NCI-H460 (cell line): ENCODE measurements at places on chromosomes 13 and 19. TPM values are rescaled to one million over a fixed set of nuclear protein-coding genes. Genes with fewer than 3 reads are reported as not detected.

SLC25A41 gene
- total RNA-seq: not detected in 2 replicates

CABP5 gene
- total RNA-seq: not detected in 2 replicates

PCSK4 gene
- 0.79 and 2.7 TPM in 2 replicates for total RNA-seq

HNRNPA1L2 gene
- total RNA-seq: 2.9 and 4.5 TPM in 2 replicates

ZNF132 gene
- 2.1 and 2.4 TPM in 2 replicates for total RNA-seq

CDK8 gene
- 25.2 and 25.6 TPM in 2 replicates for total RNA-seq

PLA2G4C gene
- total RNA-seq: 0.42 and 0.61 TPM in 2 replicates

ZNF441 gene
- total RNA-seq: not detected in 2 replicates

CCDC9 gene
- total RNA-seq: 6.0 and 6.1 TPM in 2 replicates

PTH2 gene
- total RNA-seq: not detected in 2 replicates

FTL gene
- total RNA-seq: 10,502 and 11,625 TPM in 2 replicates

ITGBL1 gene
- total RNA-seq: 28.1 and 29.5 TPM in 2 replicates

ZNF414 gene
- total RNA-seq: 1.1 and 3.8 TPM in 2 replicates

GRCh38 chr19:8126511-8126910 lies 22.9 kb downstream of the FBN3 start:
- DNase-seq: no peak

GRCh38 chr13:68551701-68552522 lies 1321.8 kb upstream of the PCDH9 start:
- DNase-seq: no peak

- no peak for DNase-seq
Measured at GRCh38 chr19:36401475-36401874, 17.0 kb downstream of the ZFP82 start.

- DNase-seq: no peak
Measured at GRCh38 chr19:45475537-45476291, 7.9 kb downstream of the FOSB start.

- DNase-seq: no peak
Measured at GRCh38 chr19:13920940-13921747, 15.1 kb downstream of the CC2D1A start.

- no peak for DNase-seq
Measured at GRCh38 chr13:48184260-48184659, 48.7 kb upstream of the ITM2B start.

DNA sequence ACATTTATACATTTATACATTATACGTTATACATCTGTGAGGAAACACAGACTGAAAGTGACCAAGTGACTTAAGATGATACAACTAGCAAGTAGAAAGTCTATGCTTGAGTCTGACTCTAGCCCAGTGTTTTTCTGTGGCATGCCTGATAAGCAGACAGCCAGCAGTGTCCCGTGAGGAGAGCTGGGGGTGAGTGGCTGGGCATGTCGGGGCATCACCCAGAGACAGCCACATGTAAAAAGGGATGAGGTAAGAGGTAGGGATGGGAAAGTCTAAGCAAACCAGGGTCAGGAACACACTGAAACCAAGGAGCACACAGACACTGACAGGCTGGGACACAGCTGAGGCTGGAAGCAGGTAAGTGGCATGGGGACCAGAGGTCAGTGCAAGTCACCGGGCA lies 333.2 kb downstream of the FOXO1 start:
- DNase-seq: no peak

DNA sequence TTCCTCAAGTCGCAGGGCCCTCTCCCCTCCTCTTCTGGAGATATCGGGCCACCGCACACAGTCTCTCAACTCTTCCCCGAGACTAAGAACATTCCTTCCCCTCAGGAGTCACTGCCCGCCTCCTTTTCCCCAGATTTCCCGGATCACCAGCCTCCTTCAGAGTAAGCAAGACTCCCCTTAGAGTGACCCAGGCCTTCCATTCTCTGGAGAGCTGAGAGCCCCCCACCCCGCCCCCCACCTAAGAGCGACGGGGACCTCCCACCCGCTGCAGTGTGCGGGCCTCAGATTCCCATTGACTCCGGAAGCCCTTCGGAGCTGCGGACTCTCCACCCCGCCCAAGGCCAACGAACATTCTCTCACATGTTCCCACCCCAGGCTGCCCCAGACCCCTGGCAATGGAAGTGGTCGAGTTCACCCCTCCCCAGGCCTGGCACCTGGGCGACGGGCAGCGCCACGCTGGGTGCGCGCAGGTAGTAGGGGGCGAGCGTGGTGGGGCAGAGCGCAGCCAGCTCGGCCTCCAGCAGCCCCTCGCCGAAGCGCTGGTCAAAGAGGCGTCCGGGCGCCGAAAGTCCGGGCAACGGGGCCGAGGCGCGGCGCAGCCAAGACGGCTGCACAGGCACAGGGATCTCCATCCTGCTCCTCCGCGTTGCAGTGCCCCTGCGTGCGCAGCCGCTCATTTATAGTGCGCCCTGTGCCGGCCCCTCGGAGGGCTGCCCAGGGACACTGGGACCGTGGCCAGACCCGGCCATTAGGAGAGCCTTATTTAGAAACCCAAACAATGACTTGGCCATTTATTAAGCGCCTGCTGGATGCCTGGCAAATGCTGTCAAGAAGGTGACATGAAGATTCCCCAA lies at the start of gene HSPB6:
Gene HSPB6 (minus strand): TSS at position 653 of the 854 bp plus-strand sequence. CDS start 21 bp downstream, at position 632.
- DNase-seq: no peak

DNA sequence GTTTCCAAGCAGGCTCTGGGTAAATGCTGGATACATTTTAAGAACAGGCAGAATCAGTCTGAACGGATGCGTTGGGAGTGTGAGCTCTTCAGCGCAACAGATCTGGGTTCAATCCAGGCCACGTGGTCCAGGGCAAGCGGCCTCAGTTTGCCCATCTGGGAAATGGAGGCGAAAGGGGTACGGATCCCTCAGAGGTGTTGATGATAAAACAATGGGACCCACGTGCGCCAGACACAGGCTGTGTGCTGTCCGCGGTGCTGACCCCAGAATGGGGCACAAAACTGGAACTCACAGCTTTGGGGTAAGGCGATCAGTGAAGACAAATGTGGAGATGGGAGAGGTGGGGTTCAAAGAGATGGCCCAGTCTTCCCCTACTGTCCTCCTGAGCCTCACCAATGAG lies 13.1 kb upstream of the PDE4C start:
- no peak for DNase-seq

- no peak for DNase-seq
Measured at GRCh38 chr13:93244141-93244917, 17.7 kb downstream of the GPC6 start.

GRCh38 chr19:47227352-47228167 lies 3.4 kb downstream of the BBC3 start:
- DNase-seq: peak; percentile 89

DNA sequence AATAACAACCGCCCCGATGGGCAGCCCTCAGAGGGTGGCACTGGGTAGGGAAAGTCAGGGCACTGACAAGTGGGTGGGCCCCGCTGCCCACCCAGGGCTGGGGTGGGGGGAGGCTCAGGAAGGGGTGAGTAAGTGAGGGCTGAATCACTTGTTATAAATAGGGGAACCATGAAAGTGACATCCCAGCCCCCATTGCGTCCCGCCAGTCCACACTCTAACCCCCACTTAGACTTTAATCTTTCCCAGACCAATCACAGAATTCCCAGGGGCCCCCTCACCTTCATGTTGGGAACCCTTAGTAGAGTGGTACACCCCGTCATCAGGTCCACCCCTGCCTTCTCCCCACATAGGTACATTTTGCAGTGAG lies 37.0 kb upstream of the NANOS3 start:
- no peak for DNase-seq

- DNase-seq: no peak
Measured at GRCh38 chr13:28147495-28147894, 9.2 kb downstream of the PAN3 start.

DNA sequence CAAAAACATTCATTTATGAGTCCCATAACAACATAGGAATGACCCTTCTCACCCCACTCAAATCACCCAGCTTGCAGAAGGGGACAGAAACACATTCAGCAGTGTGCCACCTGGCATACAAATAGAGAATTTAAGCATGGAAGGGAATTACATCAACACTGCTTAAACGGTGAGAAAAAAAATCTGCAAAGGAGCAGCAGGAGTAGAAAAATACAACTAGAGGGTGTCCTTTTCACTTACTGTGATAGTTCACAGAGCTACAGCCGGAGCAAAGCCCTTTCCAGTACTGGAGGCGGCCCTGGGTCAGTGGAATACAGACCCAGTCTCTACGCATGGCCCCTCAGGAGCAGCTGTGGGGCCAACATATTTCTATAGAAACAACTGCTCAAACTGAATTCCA lies 764.3 kb upstream of the ARGLU1 start:
- no peak for DNase-seq

GRCh38 chr13:59492030-59492636 lies 671.6 kb downstream of the DIAPH3 start:
- DNase-seq: no peak

DNA sequence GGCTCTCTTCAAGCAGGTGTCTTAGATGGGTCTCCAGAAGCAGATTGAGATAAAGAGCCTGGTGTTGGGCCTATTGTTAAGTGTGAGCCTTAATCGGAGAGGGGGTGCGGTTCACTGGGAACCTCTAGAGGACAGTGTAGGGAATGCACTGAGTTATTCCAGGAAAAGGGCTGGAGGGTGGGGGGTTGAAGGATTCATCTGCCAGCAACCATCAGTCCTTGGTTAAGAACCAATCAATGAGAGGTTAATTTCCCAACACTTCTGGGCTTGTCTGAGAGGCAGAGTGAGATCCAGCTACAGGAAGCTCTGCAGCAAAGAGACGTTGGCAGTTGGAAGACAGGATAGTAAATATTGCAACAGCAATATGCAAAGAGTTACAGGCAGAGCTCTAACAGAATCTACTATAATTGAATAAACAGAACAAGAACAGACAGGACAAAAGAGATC lies 28.7 kb downstream of the CYP4F2 start:
- DNase-seq: peak; percentile 40

DNA sequence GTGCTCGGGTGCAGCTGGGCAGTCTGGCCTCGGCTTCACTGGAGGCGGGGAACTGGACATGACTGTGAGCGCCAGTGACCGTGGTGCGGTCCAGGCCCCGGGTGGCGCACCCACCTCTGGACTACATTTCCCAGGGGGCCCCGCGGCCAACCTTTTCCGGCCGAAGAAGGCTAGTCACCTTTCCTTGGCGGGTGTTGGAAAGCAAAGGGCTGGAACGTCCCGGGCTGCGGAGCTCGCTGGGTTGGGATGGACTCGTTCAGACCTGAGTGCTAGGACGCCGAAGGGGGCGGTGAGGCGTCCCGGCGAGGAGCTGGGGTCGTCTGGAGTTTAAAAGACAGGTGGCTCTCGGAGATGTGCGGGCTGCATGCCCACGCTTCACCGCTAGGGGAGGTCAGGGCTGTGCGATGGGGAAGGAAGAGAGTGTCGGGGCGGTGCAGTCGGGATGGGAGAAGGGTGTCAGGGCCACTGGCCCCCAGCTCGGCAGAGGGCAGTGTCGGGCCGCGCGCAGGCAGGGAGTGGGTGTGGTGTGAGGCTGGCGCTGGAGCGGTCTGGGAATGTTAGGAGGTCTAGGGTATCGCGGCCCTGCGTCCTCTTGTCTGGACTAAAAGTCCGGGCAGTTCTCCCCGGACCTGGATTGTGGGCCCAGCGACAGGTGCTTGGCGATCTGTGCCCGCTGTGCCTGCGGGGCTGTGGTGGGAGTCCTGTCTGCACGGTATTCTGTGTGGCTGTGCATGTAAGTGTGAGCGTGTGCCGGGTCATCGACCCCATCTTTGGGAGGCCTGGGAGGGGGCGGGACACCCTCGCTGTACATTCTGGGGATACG lies 57.1 kb downstream of the ZNF568 start:
- peak; percentile 58 for DNase-seq

- DNase-seq: peak; percentile 14
Measured at GRCh38 chr19:39631178-39631577, 24.5 kb upstream of the LGALS16 start.

- no peak for DNase-seq
Measured at GRCh38 chr19:7795555-7796161, 32.6 kb downstream of the CLEC4M start.

GRCh38 chr13:40345654-40346372 lies 320.6 kb downstream of the FOXO1 start:
- DNase-seq: no peak

DNA sequence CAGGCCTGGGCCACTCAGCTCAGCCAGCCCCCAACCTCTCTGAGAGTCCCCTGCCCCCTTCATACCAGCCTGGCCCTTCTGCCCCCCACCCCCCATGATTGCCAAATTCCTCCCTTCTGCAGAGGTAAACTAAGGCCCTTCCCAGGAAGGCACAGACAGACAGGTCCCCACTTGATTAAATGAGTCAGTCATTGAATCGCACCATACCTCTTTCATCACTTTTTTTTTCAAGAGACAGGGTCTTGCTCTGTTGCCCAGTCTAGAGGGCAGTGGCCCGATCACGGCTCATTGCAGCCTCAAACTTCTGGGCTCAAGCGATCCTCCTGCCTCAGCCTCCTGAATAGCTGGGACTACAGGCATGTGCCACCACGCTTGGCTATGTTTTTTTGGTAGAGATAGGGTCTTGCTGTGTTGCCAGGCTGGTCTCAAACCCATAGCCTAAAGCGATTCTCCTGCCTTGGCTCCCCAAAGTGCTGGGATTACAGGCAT lies 6.0 kb downstream of the PODNL1 start:
- DNase-seq: no peak

- peak; percentile 78 for DNase-seq
Measured at GRCh38 chr13:44243198-44243857, 130.3 kb upstream of the SERP2 start.

GRCh38 chr19:35944556-35944955 lies 8.4 kb downstream of the LRFN3 start:
- DNase-seq: no peak

DNA sequence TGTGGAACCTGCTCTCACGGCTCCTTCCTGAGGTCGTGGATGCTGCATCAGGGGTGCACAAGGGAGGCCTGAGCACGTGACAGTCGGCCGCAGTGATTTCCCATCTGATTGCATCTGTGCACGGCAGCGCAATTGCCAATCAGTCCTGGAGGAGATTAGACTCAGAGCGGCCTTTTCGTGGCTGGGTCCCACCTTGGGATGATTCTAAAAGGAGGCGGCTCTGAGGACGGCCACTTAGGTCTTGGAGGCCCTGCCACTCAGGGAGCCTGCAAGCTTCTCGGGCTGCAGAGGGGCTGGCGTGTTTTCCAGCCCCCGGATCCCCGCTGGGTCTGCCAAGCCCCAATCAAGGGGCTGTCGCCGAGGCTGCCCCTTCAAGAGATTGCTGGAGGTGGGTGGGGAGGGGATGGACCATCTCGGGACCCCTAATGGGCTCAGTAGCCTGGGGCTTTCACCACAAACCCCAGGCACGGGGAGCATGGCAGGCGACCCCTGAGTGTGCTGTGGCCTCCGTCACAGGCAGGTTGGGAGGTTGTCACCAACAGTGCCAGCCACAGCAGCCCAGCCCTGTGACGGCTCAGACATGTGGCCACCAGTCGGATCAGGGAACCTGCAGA lies 51.6 kb downstream of the SOX1 start:
- no peak for DNase-seq

DNA sequence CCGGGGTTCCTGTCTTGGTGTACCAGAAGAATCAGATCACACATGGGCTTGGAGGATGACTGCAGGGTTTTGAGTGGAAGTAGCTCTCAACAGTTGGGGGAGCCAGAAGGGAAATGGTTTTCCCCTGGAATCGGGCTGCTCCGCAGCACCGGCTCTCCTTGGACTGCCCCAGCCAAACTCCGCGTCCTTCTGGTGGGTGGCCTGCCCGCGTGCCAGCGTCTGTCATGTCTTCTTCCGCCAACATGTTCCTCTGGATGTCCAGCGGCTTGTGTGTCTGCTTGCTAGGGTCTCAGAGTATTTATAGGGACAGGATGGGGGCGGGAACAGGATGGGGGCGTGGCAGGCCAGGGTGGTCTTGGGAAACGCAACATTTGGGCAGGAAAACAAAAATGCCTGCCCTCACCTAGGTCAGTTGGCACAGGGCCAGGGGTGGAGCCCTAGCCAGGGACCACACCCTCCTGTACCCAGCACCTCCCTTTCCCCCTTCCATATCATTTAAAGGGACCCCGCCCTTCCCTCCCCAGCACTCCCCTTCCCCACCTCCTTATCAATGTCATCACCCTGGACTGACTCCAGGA lies 1.3 kb upstream of the ZNF30 start:
- no peak for DNase-seq

GRCh38 chr19:30208436-30209060 lies 163.6 kb upstream of the ZNF536 start:
- DNase-seq: no peak
